ENCODE measurements at places on chromosomes 3 and 15.
A peak's percentile ranks its signal among the peaks of the same experiment; 100 is the strongest.

- no peak for DNase-seq
These were observed 60.8 kb upstream of the ZBTB38 start for GRCh38 chr3:141307351-141308059.

GRCh38 chr3:4589475-4590097 is 96.4 kb downstream of the ITPR1 start:
- DNase-seq = no peak

DNA sequence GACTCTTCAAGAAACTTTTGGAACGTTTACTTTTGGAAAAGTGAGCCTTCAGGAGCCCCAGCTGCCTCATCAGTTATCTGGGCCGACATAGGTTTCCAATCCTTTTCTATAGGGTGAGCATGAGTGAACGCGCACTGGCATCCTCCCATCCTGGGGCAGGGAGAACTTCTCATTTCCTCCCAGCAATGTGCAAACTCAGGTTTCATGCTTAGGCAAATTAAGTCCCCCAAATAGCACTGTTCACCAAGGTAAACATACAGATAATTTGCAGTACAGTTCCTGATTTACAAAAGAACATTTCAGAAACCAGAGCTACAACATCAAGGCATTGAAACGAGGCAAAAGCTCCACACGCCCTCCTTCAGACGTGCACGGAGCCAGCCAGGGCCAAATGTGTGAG is 333.5 kb upstream of the NR2E3 start:
- no peak for DNase-seq

DNA sequence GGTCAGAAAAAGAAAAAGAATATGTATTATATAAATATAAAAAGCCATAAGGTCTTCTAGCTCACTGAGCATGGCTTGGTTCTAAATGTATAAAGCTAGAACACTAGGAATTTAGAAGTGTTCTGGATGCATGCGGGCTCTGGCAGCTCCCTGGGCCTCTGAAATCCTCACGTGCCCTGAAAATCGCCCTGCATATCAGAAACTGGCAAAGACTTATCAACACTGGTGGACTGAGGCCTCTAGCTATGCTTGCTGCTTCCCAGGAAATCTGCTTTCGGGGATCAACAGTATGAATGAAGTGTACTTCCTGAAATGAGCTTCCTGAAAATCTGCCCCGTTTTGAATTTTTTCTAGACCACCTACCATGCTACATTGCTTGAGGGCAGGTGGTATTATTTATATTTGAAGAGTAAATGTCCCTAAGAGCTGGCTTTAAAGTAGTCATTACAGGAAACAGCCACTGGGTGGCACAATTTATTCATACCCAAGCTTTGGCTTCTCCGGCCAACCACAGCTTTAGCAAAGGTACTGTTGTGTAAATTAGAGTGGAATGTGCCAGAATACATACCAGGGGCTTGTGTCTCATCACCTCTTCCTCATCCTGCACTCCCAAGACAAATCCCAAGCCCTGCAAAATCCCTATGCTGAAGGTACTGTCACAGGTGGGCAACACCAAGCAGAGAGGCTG is 17.7 kb downstream of the CRTAP start:
- peak; percentile 21 for DNase-seq

- no peak for DNase-seq
These were observed 294.1 kb upstream of the ARL6 start for GRCh38 chr3:97470481-97470880.

DNA sequence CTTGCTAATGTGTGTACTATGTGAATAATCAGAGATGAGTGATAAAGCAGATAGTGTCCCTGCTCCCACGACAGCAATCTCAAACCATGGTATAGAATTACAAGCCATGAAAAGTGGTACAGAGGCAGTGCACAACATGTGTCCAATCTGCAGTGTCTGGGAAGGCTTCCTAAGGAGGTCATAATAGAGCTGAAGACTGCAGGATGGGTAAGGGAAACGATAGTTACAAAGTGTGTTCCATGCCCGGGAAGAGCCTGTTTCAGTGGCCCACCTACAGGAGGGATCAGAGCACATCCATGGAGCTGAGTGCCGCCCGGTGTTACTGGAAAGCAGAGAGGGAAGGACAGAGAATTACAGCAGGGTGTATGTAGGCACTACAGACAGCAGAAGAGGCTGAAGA is 48.9 kb downstream of the PAK2 start:
- DNase-seq = no peak

- no peak for DNase-seq
These were observed 151.1 kb downstream of the NUP210 start for GRCh38 chr3:13268961-13269441.
